T1000 (cell line): ENCODE measurements at places on chromosomes 12 and 14.

DNA sequence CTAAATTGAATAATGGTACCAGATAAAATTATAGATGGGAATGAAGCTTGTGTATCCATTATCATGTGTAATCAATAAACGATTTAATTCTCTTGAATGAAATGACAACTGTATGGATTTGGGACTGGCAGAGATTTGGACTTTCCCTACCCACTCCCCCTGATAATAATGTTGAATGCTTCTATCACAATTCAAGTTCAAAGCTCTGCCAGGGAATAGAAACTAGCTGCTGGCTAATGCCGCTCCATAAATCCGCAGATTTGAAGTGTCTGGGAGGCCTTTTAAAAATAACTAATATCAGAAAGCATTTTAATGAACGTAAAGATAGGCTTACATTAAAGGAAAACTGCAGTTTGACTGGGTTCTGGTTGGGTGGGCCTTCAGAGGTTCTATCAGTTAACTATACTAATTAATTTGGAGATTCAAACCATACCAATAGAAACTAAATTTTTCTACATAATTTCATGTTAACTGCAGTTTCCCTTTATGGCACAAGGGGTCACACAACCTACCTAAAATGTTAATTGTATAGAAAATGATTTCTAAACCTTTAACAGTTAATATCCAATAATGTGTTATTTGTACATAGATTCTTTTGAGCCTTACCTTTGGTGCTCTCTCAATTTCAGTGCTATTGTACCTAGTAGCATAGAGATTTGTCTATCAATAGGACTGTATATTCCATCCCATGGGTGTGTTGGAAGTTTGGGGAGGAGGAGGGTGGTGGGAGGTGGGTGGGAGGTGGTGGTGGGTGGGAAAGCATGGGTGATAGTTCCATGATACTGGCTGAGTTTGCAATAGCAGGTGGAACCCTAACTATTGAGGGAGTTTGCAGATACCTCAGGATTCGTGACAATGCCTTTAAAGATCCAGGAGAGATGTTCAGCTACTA lies 4.9 kb downstream of the HNRNPA1 start:
- no peak for DNase-seq

DNA sequence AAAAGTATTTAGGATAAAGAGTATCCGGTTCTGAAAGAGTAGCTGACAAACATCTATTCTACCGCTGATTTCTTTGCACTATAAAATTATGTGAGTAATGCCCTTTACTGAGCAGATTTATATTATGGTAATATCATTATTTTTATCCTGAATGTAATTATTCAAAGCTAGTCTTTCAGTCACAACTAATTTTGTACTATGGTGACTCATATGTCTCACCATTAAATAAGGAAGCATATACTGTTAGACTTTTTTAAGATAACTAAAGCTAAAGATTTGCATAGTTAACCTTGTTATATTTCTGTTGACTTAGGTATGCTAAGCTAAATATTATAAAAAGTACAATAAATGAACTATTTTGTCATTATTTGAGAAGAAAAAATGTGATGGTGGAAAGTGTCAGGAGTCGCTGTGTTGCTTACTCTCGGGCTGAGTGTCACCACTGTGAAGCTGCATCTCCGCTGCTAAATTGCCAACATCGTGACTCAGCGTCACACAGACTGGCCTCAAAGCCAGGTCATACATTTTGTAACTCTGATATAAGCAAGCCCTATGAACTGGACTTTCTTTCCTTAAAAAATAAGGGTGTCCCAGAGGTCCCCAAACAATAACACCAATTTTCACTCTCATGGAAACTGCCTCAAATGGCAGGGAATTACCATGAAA lies 69.1 kb upstream of the SSTR1 start:
- DNase-seq = no peak

GRCh38 chr14:87813686-87814085 lies 179.3 kb downstream of the GALC start:
- DNase-seq = no peak

DNA sequence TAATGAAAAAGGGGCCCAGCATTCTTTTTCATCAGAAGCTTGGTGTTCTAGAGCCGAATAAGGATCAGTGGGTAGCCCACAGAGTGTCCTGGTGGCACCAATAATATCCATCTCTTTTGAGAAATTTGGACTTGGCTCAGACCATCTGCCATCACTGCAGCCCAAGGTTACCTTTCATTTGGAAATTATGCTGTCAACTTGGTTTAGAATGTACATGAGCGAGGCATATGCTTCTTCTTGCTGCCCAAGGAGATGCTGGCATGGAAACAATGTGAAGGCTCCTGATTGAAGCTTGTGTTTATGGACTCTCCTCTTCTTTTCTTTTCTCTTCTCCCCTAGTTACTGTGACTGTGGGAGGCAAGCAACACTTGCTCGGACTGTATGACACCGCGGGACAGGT lies 50.0 kb downstream of the GPHB5 start:
- DNase-seq = no peak

GRCh38 chr14:63147018-63147417 lies 57.2 kb upstream of the RHOJ start:
- DNase-seq = no peak

- DNase-seq = no peak
These were observed 31.2 kb upstream of the ADGRD1 start for GRCh38 chr12:130922511-130922953.

DNA sequence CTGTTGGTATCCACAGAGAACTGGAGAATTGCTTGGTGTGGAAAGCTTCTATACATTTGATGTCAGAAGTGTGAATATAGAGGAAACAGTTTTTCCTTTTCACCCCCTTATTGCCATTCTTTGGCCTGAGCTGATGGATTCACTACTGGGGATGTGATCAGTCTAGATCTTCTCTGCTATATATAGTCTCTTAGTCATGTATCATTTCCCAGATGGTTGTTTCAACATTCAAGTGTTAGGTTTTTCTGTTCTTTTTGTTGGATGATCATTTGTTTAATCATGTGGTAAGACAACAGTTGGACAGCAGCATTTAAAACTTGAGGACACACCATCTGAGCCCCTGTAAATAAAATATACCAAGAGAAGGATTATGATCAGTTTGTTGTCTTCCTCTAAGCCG lies 29.6 kb downstream of the TMX1 start:
- no peak for DNase-seq

GRCh38 chr12:67929384-67929772 lies 59.9 kb upstream of the IFNG-AS1 start:
- DNase-seq = no peak
